Left kidney (tissue), 8 donors: ENCODE measurements at places on chromosomes 3 and 15.

DNA sequence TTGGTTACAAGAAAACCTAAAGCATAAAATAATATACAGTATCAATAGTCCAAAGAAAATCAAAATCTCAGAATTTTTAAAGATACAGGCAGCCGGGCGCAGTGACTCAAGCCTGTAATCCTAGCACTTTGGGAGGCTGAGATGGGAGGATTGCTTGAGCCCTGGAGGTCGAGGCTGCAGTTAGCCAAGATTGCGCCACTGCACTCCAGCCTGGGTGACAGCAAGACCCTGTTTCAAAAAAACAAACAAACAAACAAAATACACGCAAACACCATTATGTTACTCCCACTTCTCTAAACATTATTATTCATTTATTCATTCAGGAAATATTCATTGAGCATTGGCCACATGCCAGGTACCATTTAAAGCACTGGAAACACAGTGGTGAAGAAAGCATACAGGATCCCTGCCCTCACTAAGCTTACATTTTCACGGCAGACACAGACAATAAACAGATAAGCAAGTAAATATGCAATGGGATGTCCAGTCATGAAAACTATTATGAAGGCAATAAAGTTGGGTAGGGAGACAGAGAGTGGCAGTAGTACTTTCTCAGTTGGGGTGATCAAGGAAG lies 6.7 kb downstream of the BCL2A1 start:
- DNase-seq: no peak

DNA sequence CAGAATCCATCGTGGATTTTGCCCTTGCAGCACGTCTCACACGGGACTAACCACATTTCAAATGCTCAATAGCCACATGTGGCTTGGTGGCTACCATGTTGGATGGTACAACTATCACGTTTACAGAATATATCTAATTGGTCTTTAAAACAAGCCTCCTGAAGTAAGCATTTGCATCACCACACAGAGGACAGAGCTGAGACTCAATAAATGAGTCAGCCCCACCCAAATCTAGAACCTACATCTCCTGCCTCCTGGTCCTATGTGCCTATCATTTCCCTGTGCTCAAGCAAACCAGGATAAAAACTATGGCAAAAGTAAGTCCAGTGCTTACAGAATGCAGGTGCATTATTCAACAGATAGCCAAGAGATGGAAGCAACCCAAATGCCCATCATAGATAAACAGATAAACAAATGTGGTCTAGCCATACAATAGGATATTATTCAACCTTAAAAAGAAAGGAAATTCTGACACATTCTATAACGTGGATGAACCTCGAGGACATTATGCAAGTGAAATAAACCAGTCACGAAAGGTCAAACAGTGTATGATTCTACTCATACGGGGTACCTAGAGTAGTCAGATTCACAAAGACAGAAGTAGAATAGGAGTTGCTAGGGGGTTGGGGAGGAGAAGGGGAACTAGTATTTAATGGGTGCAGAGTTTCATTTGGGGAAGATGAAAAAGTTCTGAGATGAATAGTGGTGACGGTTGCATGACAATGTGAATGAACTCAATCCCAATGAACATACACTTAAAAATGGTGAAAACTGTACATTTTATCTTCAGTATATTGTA lies 43.9 kb downstream of the SRGAP3 start:
- no peak for DNase-seq

- no peak for DNase-seq
These were observed 404.1 kb downstream of the EPHB1 start for GRCh38 chr3:135199137-135199536.

GRCh38 chr3:161558236-161558635 lies 61.6 kb downstream of the OTOL1 start:
- no peak for DNase-seq

- no peak for DNase-seq
These were observed 95.5 kb downstream of the CCNL1 start for GRCh38 chr3:157064402-157064801.

DNA sequence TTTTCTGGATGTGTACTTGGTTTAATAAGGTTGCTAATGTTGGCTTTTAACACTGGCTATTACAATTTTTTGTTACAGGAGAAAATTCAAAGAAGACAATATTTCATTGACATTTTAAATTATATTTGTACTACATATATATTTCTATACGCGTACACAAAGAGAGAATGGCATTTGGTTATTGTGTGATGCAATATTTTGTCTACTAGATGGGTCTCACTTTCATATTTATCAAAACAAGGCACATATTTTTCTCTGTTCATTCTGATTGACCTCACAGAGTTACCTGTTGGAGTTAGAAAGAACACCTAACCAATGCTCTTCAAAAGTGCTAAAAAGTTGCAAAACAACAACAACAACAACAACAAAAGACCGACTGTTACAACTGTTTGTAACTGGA lies 50.2 kb upstream of the VGLL3 start:
- DNase-seq: no peak

DNA sequence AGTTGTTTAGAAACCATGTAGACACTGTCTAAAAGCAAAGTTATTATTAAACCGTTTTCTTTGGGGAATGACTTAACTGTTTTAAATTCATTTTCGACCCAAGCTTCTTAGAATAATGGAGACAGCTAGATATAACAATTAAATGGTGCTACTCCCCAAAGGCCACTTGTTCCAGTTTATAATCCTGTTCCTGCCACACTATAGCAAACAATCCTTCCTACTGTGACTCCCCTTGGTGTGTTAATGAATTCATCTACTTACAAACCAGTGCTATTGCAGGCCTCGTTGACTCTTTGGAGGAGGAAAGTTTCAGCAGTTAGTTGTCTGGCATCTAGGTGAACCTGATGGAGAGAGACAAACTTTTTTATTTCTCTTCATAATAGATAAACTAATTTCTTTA lies 25.2 kb upstream of the CLSTN2 start:
- no peak for DNase-seq

DNA sequence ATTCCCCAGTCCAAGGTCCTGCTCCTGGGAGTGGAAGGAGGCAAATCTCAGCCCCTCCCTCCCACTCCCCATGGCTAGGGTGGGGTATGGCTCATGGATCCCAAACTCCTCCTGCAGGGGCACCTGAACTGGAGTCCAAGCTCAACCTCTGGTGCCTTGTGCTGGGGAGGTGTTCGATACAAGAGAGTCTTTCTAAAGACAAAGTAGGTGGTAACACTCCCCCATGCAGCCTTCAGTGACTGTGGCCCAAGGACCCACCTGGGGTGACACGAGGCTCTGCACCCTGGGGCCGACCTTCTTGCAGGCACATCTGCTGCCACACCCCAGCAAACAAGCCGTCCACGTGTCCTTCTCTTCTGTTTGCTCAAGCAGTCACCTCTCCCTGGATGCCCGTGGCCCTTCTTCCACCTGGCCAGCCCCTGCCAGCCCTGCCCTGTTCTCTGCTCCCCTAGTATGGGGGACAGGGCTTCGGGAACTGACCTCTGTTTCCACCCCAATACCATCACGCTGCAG lies 36.7 kb upstream of the SLC6A11 start:
- DNase-seq: no peak

- no peak for DNase-seq
These were observed 694 bp downstream of the ABTB1 start for GRCh38 chr3:127673191-127674100.

DNA sequence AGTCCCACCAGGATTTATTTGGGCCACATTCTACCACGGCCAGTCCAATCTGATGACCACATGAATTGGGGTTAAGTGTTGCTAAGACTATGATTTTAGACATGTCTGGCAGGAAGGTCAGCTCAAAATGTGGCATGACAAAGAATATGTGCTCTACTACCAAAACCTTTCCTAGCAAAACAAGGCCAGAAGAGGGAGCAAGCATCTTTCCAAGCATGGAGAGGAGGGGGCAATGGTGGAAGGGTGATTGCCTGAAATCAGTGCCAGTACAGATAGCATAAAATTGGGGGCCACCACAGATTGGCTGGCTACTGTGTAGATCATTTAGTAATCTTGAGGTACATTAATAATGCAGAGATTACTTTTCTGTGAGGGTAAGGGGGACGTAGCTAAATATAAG lies 43.2 kb downstream of the TMEM39A start:
- DNase-seq: no peak

DNA sequence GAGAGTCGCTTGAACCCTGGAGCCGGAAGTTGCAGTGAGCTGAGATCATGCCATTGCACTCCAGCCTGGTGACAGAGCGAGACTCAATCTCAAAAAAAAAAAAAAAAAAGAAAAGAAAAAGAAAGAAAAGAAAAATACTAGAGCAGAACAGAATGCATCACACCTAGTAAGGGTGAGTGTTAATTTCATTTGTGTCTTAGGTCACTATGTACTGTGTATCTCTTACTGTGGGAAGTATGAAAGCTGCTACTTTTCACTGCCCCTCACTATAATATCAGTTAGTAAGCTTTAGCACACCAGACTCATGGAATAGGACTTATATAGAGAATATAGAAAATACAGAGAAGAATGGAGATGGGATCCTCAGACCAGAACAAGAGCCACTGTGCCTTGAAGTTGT lies 45.9 kb upstream of the RASA2 start:
- DNase-seq: no peak

DNA sequence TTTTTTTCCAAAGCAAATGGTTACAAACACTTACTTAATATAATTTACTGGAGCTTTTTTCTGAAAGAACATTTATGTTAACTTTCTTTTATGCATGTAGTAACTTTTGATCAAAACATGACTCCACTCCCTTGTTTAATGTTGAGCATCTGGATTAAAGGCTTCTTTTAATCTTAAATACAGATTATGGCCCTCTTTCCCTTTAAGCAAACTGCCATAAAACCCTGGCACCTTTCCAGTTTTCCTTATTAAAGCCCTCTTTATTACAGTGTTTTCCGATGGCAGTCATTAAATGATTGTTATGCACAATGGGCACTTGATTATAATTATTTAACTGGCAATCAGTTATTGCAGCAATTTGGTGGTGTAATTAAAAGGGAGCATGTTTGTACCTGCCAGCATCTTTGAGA lies 167.0 kb downstream of the VGLL4 start:
- no peak for DNase-seq

- no peak for DNase-seq
These were observed 514.5 kb downstream of the ROBO1 start for GRCh38 chr3:79253271-79253670.

- peak; percentile 51 for DNase-seq
These were observed 255.7 kb downstream of the MBNL1 start for GRCh38 chr3:152524198-152525140.

DNA sequence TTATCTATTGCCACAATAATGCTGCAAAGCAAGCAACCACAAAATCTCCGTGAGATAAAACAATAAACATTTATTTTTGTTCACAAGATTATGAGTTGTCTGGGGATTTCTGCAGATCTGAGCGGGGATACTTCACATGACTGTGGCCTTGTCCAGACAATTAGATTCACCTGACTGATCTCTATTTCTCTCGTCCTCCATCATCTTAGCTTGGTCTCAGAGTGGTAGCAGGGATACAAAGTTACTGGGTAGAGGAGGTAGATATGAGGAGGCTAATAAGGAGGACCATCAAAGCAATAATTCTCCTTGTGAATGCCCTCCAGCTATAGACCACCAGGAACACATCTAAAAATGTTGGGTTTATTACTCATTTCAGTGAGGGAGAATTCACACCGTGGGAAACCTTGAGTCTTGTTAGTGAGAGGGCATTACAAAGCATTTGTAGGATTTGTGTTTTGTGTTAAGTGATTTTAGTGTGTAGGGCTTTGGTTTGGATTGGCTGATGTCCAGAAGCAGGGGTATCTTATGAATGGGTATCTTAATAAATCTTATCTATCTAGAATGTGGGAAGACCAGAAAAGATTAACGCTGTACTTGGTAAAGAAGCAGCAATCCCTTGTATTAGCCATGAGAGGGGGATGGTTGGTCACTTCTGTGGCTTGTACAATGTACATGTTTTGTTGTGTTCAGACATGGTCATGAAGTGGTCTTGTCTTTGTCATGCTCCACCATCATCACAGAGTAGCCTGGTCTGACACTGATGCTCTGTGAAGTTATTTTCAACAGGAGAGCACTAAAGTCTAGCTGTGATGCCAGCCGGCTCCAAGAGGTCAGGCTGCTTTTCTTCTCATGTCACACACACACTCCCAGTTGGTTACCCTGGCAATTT lies 287.6 kb upstream of the STT3B start:
- no peak for DNase-seq

- no peak for DNase-seq
These were observed 7.6 kb downstream of the RGMA start for GRCh38 chr15:93081399-93081798.
